ENCODE measurements at places on chromosomes 6 and 20.

DNA sequence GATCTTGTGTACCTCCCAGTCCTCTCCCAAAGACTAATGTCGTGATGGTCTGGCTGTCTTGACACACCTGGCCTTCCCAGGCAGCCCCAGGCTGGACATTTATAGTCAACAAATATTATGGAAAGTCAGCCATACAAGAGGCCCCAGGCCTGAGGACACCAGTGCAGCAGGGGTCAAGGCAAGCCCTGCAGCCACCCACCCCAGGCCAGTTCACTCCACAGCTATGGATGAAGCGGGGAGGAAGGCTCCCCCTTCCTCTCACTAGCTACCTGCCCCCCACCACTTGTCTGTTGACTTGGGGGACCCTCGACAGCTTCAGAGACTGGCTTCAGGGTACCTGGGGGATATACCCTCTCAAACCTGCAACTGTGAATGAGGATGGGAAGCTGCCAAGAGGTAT lies 132.1 kb downstream of the MRPL14 start:
- no peak for DNase-seq

DNA sequence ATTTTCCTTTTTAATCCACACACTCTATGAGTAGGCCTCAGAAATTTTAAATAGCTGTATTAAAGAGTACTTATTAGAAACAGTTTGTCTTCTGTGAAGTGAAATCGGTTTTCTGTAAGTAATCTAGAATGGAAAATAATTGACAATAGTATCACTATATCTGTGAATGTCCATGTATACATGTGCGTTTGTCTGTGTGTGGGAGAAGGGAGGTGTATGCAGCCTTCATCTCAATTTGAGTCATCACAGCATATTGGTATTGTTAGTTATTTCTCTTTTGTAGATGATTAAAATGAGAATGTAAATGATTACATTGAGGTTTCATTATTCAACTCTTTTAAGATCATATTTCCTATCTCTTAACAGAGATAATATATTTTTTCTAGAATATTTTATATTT lies 206.0 kb downstream of the EYS start:
- DNase-seq, result no peak

- no peak for DNase-seq
Observed at GRCh38 chr6:9205645-9206044, 770.3 kb upstream of the SLC35B3 start.

GRCh38 chr20:10466855-10467254 lies 31.8 kb downstream of the SLX4IP start:
- no peak for DNase-seq

- DNase-seq, result no peak
Observed at GRCh38 chr6:135310291-135310690, 129.2 kb downstream of the MYB start.

- no peak for DNase-seq
Observed at GRCh38 chr6:85089255-85089654, 324.9 kb upstream of the TBX18 start.

- DNase-seq, result no peak
Observed at GRCh38 chr20:1720845-1721475, 63.4 kb upstream of the SIRPG start.

- DNase-seq, result no peak
Observed at GRCh38 chr6:142722012-142722411, 223.0 kb downstream of the HIVEP2 start.
